ENCODE measurements at places on chromosomes 13 and 19.

DNA sequence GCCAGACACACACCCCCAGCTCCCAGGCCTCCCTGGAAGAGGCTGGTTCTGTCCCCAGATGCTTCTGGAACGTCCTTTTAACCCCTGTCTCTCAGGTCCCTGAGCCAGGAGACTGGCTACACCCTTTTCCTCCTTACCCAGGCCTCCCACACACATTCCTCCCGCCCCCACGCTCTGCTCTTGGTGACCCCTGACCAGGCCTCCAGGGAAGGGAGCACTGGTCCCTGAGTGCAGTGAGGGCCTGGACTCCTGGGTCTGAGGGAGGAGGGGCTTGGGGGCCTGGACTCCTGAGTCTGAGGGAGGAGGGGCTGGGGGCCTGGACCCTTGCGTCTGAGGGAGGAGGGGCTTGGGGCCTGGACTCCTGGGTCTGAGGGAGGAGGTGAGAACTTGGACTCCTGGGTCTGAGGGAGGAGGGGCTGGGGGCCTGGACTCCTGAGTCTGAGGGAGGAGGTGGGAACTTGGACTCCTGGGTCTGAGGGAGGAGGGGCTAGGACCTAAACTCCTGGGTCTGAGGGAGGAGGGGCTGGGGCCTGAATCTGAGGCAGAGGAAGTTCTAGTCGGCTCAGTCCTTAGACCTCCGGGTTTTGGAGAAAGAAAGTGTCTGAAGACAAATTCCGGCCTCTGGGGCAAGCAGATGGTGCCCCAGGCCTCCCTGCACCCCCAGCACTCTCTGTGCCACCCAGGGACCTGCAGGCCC is 527 bp downstream of the KLK6 start:
- DNase-seq = no peak

- DNase-seq = no peak
Observed at GRCh38 chr13:102138635-102139190, 263.1 kb downstream of the FGF14 start.

DNA sequence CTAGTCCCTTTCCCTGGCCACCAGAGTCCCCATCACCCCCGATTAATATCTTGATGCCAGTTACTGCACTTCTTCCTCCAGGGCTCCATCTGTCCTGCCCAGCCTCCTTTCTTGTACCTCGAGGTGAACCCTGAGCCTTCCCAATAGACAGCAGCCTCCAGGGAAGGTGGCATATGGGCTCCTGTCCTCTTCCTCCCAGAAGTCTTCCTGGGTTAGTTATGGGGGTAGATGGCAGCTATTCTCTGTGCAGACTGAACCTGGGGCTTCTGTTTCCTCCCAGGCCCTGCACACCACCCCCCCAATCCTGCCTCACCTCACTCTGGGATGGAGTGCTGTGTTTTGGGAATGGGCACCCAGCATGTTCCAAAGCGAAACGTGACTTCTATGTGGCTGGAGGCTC is 2.6 kb downstream of the RNF225 start:
- DNase-seq = no peak

DNA sequence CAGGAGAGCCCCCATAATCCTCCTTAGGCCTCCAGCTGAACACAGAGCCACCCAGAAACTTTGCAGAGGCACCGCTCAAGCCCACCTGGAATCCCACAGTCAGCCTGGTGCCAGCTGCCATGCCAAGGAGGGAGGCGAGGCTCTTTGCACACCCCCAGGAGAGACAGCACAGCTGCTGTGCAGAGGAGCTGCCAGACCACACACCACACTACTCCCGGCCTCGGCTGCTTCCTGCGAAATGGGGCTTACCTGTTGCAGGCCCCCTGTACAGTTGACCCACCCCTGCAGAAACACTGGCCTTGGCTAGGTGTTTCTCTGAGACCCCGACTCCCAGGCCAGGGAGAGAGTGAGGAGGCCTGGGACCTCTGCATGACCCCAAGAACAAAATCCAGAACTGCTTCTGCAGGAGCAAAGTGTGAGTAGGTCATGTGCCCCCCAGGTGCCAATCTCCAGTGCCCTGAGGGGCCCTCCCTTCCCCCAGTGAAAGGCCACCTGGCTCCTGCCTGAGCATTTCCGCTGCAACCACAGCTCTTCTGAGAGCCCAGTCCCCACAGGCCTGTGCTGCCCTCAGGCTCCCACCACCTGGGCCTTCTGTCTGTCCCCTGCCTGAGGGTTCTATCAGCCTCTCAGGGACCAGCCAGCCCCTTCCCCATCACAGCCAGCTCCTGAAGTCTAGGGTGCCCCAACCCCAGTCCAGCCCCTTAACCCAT is 580.4 kb downstream of the UQCRFS1 start:
- no peak for DNase-seq

DNA sequence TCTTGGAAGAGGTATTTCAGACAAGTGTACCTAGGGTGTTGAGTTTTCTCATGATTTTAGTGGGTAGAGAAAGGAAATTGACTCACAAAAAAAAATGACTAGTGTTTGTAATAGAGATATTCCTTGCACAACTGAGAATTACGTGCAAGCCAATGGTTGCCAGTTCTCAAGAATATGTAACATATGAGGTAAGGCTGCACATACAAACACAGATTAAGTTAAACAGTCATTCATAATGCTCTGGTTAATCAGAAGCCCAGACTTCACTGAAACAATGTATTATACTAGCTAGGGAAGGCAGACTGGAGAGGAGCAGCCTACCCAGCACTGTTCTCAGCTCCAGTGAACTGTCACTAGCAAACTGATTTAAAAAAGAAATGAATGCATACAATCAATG is 418.3 kb downstream of the DIAPH3 start:
- no peak for DNase-seq

DNA sequence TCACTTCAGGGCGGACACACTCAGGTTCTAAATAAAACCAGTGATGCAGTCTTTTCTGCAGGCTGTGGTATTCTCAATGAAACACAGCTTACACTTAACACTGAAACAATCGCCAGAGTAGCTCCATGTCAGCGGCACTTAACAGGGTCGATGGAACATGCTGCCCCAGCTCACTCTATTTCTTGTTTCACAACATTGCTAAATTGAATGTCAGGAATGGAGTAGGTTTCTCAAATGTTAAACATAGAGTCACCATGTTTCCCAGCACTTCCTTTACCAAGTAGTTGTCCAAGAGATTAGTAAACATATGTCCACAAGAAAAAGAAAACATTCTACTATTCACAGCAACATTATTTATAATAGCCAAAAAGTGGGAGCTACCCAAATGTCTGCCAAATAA is 306.9 kb downstream of the SLITRK6 start:
- no peak for DNase-seq

GRCh38 chr19:41449079-41449864 is 6.3 kb downstream of the ERICH4 start:
- peak; percentile 51 for DNase-seq

DNA sequence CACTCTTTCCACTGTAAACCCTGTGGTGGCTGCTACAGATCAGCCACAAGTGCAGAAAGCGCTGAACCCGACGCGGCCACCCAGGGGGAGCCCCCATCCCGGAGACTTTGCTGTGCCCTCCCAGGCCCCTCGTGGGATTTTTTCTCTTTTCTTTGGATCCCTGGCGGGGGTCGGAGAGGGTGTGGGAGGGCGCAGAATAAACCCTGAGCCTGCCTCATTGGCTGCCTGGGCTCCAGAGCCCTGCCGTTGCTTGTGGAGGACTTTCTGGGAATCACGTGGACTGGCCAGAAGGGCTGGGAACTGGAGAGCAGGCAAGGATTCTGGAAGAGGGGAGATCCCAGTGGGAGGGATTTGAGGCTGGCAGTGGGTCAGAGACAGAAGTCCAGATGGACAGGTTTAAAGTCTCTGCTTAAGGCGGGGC is 24.9 kb downstream of the GADD45B start:
- no peak for DNase-seq

GRCh38 chr13:48749144-48749543 is 95.4 kb downstream of the CYSLTR2 start:
- DNase-seq = no peak

Data from activated T-helper 1 cell treated with anti-CD3 and anti-CD28 coated beads, Interleukin-2, amount 50 U/mL, for 16 hours (primary cell).